ENCODE measurements at places on chromosomes 5 and 9.

DNA sequence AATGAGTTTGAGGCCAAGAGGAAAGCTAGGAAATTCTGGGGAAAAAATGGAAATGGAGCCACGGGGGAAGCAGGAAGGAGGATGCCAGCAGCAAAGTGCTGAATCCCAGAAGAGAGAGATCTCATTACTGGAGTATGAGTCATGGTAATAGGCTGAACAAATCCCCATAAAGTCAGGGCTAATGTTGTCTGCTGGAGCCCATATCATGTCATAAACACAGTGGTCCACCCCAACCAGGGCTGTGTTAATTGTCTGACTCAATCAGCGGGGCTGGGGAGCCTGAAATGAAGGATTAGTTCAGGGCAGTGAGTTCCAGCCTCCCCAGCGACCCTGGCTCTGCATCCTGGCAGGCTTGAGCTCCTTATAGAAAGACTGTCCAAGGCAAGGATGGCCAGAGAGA is 68.8 kb downstream of the TLR4 start:
- no peak overlapping the region for H3K4me3 ChIP-seq
- no peaks in the 10 kb centered on the region for H3K4me1 ChIP-seq
- DNase-seq: no peak

DNA sequence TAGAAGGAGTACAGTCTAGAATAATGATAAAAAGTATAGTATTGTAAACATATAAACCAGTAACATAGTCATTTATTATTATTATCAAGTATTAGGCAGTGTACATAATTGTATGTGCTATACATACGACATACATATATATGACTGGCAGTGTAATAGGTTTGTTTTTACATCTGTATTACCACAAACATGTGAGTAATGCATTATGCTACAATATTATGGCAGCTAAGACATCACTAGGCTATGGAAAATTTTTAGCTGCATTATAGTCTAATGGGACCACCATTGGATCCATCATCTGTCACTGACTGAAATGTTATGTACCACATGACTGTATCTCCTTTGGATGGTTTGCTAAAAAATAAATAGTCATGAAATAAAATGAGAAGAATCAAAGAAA is 530.0 kb downstream of the PRR16 start:
- H3K4me3 ChIP-seq: no peak overlapping the region
- DNase-seq: no peak
- H3K27ac ChIP-seq: no peak overlapping the region
- no peaks in the 10 kb centered on the region for H3K27me3 ChIP-seq
- no peaks in the 10 kb centered on the region for H3K4me1 ChIP-seq

DNA sequence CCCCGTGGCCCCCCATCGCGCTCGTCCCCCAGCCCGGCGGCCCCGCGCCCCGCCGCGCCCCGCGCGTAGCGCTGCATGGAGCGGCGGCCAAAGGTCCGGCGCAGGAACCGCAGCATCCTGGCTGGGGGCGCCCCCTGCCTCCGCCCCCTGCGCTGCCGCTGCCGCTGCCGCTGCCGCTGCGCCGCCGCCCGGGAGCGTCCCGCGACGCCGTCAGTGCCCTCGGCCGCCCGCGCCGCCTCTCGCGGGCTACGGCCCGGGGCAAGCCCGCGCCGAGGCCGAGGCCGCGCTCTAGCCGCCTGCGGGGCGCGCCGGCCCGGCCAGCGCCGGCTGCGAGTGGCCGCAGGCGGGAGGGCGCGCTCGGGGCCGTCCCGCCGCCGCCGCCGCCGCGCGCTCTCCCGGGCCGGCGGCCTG is 523 bp downstream of the EPB41L4B start:
- H3K27me3 ChIP-seq: no peaks in the 10 kb centered on the region
- peak overlapping the region; percentile 55 for H3K4me3 ChIP-seq
- no peak for DNase-seq
- H3K27ac ChIP-seq: no peak overlapping the region

GRCh38 chr9:107700847-107701246 is 211.3 kb upstream of the KLF4 start:
- H3K27me3 ChIP-seq: no peaks in the 10 kb centered on the region
- no peak overlapping the region for H3K27ac ChIP-seq
- no peak for DNase-seq
- no peak overlapping the region for H3K4me3 ChIP-seq
- H3K36me3 ChIP-seq: no peaks in the 10 kb centered on the region

DNA sequence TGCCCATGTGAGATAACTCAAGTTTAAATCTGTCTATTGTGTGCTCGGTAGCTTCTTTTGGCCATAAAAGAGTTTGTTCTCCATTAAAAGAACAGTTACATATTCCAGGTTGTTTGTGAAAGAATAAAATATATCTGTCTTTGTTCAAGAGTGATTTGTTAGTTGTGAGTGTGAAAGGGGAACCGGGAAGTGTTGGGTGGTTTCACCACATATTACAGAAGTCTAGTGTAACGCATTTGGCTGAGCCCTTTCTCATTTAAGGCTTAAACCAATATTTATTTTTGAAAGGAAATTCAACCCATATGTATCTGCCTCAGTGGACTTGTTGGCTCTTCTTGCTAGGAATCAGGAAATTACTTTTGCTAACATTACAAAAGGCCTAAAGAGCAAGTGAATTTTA is 54.1 kb upstream of the DMRTA1 start:
- no peak overlapping the region for H3K27ac ChIP-seq
- H3K36me3 ChIP-seq: no peaks in the 10 kb centered on the region
- no peak overlapping the region for H3K4me3 ChIP-seq
- H3K4me1 ChIP-seq: no peaks in the 10 kb centered on the region

DNA sequence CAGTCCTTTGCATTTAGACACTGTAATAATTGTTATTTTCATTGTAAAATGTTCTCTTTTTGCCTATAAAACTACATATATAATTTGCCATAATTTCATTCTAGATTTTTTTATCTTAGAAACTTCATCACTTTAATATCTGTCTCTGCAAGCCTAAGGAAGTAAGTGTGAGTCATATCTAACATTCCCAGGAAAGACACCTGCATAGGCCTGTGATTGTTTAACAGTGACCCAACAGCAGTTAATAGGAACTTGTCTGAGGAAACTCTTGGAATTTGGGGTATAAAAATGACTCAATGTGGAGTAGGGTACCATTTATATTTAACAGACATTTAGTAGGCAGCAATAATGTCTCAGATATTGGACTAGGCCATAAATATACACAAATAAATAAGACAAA is 229.2 kb upstream of the FAM174A start:
- no peaks in the 10 kb centered on the region for H3K27me3 ChIP-seq
- DNase-seq: no peak
- no peaks in the 10 kb centered on the region for H3K4me1 ChIP-seq
- H3K36me3 ChIP-seq: no peaks in the 10 kb centered on the region
- no peak overlapping the region for H3K4me3 ChIP-seq

DNA sequence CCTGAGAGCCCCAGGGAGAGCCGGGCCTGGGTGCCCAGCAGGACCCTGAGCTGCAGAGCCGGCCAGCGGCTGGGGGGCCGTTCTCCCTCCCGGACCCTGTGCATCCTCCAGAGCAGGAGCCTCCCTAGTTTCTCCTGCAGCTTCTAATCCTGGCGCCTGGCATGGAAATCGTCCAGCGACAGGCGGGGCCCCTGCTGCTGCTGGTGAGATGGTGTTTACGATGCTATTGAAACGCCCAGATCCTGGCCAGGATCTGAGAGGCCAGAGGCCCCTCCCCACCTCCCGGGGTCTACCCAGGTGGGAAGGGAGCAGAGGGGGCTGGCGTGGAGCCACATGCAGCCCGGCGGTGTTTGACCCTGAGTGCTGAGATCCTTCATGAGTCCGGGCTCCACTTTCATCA is 38.2 kb upstream of the CEP72 start:
- no peaks in the 10 kb centered on the region for H3K36me3 ChIP-seq
- no peaks in the 10 kb centered on the region for H3K27me3 ChIP-seq
- H3K4me3 ChIP-seq: no peak overlapping the region
- peak; percentile 30 for DNase-seq

DNA sequence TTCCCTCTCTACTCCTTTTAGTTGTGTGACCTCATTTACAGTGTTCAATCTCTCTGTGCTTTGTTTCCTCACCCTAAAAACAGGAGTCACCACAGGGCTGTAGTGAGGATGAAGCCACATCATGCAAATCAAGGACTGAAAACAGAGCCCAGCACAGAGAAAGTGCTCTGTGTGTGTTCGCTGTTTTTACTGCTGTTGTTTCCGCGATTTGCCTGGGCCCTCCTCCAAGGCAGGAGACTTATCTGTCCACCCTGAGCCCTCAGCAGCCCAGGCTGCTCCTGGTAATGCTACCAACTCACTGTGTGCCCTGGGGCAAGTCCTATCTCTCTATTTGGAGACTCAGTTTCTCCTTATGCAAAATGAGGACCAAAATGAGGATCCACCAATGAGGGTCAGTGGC is 87.2 kb upstream of the NEURL1B start:
- H3K27me3 ChIP-seq: no peaks in the 10 kb centered on the region
- no peak overlapping the region for H3K27ac ChIP-seq
- H3K4me3 ChIP-seq: no peak overlapping the region
- DNase-seq: no peak

DNA sequence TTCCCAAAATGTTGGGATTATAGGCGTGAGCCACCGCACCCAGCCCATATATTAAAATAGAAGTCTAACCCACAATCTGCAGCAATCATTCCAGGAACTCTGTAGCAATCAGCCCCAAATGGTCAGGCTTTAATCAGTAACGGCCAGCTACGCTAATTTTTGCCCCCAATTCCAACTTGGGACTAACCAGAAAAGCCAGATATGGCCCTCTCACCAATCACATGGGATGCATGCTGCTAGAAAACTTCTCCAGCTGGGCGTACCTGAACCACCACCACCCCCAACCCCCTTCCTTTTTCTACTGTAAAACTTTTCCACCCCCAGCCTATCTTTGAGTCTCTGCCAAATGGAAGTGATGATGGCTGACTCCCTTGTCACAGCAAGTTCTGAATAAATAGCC is 4.1 kb downstream of the SUSD1 start:
- no peaks in the 10 kb centered on the region for H3K36me3 ChIP-seq
- no peak overlapping the region for H3K27ac ChIP-seq
- no peak overlapping the region for H3K4me3 ChIP-seq
- no peaks in the 10 kb centered on the region for H3K27me3 ChIP-seq

Data from right atrium auricular region (tissue), 2 donors.